ENCODE measurements at places on chromosomes 7 and 10. TPM values are rescaled to one million over a fixed set of nuclear protein-coding genes. Genes with fewer than 3 reads are reported as not detected.

GRCh38 chr7:18828260-18828993 lies 289.0 kb downstream of the TWIST1 start:
- peaks cover 25% of the 10 kb centered on the region for H3K4me1 ChIP-seq
- H3K27me3 ChIP-seq: no peaks in the 10 kb centered on the region
- DNase-seq: no peak
- H3K36me3 ChIP-seq: no peaks in the 10 kb centered on the region

GRCh38 chr7:27581119-27581518 lies 81.6 kb downstream of the HIBADH start:
- no peak overlapping the region for H3K27ac ChIP-seq
- no peaks in the 10 kb centered on the region for H3K27me3 ChIP-seq
- no peaks in the 10 kb centered on the region for H3K36me3 ChIP-seq
- no peak overlapping the region for H3K4me3 ChIP-seq

- H3K4me3 ChIP-seq: no peak overlapping the region
- peaks cover 7% of the 10 kb centered on the region for H3K4me1 ChIP-seq
- no peaks in the 10 kb centered on the region for H3K36me3 ChIP-seq
- H3K27me3 ChIP-seq: peaks cover 37% of the 10 kb centered on the region
- DNase-seq: no peak
Observed at GRCh38 chr10:75260990-75261389, 25.2 kb upstream of the COMTD1 start.

Gene AGR3
- not detected for total RNA-seq

GRCh38 chr10:14052931-14053330 lies 277.8 kb downstream of the FRMD4A start:
- peaks cover 7% of the 10 kb centered on the region for H3K27me3 ChIP-seq
- no peak overlapping the region for H3K27ac ChIP-seq
- H3K36me3 ChIP-seq: peaks cover 11% of the 10 kb centered on the region
- DNase-seq: no peak

Gene SAMD9
- total RNA-seq: 17.6 TPM

- no peak overlapping the region for H3K4me3 ChIP-seq
- no peaks in the 10 kb centered on the region for H3K36me3 ChIP-seq
- H3K27ac ChIP-seq: no peak overlapping the region
- no peak for DNase-seq
Observed at GRCh38 chr7:101547022-101547915, 81.8 kb downstream of the MYL10 start.

DNA sequence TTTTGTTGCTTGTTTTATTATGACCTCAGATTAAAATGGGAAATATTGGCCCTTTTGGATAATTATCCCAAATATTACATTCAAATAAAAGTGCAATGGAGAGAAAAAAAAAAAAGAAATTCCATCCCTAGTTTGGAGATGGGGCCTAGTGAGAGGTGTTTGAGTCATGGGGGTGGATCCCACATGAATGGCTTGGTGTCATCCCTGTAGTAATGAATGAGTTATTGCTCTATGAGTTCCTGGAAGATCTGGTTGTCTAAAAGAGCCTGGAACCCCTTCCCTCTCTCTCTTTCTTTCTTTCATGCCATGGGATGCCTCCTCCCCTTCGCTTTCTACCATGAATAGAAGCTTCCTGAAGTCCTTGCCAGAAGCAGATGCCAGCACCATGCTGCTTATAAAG lies 44.3 kb downstream of the MSRB2 start:
- H3K36me3 ChIP-seq: no peaks in the 10 kb centered on the region
- H3K4me1 ChIP-seq: no peaks in the 10 kb centered on the region
- DNase-seq: no peak
- H3K27ac ChIP-seq: no peak overlapping the region
- H3K27me3 ChIP-seq: peaks cover 9% of the 10 kb centered on the region
- no peak overlapping the region for H3K4me3 ChIP-seq

Gene TRPV6
- total RNA-seq: not detected

DNA sequence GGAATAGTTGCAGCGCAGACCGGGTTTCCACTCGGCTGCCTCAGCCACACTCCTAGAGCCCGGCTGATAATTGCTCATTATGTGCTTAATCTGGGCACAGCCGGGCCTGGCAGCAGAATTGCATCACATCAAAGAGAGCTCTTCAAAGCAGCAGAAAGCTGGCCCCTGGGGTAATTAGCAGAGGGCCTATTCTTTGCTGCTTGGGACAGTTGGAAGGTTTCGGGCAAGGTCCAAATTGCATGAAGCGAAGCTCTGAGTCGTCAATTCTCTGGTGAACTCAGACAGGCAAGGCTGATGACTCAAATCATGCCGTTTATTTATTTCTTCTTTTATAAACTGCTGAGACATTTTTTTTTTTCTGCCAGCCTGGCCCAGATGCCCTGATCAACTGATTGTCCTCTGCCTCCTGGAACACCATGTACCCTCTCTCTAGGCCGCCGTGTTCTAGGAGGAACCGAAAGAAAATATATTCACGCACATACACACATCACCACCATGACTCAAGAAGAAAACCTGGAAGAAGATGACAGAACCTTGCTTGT lies 242.2 kb downstream of the RAB11FIP2 start:
- H3K4me3 ChIP-seq: no peak overlapping the region
- no peaks in the 10 kb centered on the region for H3K27me3 ChIP-seq
- H3K4me1 ChIP-seq: no peaks in the 10 kb centered on the region
- H3K36me3 ChIP-seq: no peaks in the 10 kb centered on the region
- DNase-seq: no peak
- H3K27ac ChIP-seq: no peak overlapping the region

DNA sequence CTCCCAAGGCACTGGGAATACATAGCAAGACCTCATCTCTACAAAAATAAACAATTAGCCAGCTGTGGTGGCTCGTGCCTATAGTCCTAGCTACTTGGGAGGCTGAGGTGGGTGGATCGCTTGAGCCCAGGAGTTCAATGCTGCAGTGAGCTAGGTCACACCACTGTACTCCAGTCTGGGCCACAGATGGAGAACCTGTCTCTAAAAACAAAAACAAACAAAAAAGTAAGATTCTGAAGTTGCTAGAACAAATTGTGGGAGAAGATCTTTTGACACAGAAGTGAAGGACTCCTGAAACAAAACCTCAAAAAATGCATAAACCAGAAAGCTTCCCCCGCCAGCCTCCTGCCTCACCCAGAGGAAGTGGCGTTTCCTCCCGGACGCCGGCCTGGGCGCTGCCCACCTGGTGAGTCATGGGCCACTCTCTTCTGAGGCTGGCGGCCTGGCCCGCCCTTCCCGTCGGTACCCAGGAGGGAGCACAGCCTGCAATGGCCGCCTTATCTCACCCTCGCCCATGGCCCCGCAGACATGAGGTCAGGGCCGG lies 25.4 kb upstream of the ELN start:
- peak overlapping the region; percentile 65 for H3K4me3 ChIP-seq
- H3K27me3 ChIP-seq: peaks cover 9% of the 10 kb centered on the region
- H3K36me3 ChIP-seq: no peaks in the 10 kb centered on the region
- H3K27ac ChIP-seq: peak overlapping the region; percentile 84

DNA sequence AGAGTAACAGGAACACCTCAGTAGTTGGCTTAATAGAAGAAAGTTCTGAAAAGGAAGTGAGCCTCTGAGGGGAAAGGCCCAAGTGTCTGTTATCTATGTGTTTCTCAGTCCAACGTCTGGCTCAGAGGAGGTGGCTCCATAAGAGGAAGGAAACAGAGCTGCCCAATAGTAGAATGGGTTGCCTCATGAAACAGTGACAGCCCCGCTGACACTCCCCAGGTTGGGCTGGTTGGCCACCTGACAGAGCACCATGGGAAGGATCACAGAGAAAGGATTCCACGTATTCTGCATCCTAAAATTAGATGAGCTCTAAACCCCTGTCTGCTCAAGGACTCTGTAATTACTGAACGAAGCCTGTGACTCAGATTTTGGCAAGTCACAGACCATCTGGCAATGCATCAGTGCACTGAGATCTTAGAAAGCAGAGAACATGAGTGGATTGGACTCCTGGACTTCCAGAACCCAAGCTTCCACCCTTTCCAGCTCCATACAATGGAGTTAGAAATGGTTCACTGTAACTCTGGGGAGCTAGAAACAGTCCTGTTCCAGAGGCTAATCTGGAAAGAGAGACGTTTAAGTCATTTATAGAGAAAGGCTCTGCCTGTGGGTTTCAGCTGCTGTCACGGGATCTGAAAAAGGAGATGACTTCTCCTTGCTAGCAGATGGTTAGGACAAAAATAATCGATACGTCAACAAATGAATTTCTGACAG lies 2.9 kb downstream of the PKD2L1 start:
- H3K4me3 ChIP-seq: no peak overlapping the region
- H3K27ac ChIP-seq: no peak overlapping the region
- H3K27me3 ChIP-seq: peaks cover 47% of the 10 kb centered on the region
- no peaks in the 10 kb centered on the region for H3K36me3 ChIP-seq

- no peak for DNase-seq
- H3K36me3 ChIP-seq: no peaks in the 10 kb centered on the region
- no peak overlapping the region for H3K4me3 ChIP-seq
- H3K4me1 ChIP-seq: no peaks in the 10 kb centered on the region
- no peak overlapping the region for H3K27ac ChIP-seq
Observed at GRCh38 chr10:131722525-131723264, 178.1 kb upstream of the PPP2R2D start.

- peaks cover 20% of the 10 kb centered on the region for H3K36me3 ChIP-seq
- DNase-seq: no peak
- no peak overlapping the region for H3K4me3 ChIP-seq
- H3K27ac ChIP-seq: no peak overlapping the region
- H3K27me3 ChIP-seq: no peaks in the 10 kb centered on the region
Observed at GRCh38 chr7:40899636-40900507, 765.1 kb downstream of the SUGCT start.

DNA sequence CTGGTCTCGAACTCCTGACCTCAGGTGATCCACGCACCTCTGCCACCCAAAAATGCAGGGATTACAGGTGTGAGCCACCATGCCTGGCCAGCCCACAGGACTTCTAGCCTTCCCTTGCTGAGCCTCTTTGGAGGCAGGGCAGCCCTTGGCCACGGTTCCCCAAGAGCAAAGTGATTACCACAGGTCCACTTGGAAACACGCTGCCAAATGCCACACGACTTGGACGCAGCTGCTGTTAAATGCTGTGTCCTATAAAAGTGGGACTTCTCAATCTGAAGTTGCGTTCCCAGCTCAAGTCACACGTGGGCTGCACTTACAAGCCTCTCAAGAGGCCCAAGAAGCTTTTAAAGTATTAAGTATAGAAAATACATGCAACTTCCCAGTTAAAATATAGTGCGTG lies 30.1 kb downstream of the CTBP2 start:
- peaks cover 51% of the 10 kb centered on the region for H3K4me1 ChIP-seq
- H3K27ac ChIP-seq: no peak overlapping the region
- peaks cover 7% of the 10 kb centered on the region for H3K27me3 ChIP-seq

DNA sequence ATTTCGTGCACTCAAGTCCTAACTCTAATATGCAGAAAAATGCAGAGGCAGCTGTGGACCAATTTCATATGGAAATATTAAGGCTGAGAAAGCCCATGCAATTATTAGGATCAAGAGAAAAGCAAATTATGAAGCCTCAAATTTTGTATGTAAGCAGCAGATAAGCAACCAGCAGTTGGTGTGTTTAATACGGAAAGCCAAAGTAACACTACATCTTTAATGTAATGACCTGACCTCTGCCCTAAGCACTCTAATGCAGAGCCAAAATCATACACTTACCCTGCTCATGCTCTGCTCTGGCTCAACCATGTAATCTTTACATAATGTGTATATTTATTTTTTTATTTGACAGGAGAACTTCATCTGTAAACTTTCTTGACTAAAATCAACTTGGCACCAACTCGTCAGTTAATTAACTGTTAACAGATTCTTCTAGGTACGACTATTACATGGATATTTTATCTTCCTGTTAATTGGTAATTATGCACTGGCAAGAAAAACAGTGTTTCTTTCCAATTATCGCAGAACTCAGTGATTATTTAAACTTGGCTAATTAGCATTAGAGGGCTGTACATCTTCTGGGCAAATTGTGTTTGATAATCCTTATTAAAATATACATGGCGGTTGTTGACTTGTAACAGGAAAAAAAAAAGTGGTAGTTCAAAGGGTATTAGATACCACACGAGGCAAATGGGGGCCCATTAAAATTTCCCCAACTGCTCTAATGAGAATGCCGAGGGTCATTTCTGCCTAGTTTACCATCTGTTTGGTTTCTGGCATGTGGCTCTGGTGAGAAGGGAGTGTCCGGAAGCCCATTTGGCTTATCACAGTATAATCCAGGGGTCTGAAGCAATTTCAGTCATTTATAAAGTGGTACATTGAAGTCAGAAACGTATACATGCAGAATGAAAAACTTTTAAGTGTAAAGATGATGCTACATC lies 94.5 kb downstream of the RELN start:
- DNase-seq: no peak
- H3K36me3 ChIP-seq: no peaks in the 10 kb centered on the region

Gene SEMA3E
- total RNA-seq: not detected

DNA sequence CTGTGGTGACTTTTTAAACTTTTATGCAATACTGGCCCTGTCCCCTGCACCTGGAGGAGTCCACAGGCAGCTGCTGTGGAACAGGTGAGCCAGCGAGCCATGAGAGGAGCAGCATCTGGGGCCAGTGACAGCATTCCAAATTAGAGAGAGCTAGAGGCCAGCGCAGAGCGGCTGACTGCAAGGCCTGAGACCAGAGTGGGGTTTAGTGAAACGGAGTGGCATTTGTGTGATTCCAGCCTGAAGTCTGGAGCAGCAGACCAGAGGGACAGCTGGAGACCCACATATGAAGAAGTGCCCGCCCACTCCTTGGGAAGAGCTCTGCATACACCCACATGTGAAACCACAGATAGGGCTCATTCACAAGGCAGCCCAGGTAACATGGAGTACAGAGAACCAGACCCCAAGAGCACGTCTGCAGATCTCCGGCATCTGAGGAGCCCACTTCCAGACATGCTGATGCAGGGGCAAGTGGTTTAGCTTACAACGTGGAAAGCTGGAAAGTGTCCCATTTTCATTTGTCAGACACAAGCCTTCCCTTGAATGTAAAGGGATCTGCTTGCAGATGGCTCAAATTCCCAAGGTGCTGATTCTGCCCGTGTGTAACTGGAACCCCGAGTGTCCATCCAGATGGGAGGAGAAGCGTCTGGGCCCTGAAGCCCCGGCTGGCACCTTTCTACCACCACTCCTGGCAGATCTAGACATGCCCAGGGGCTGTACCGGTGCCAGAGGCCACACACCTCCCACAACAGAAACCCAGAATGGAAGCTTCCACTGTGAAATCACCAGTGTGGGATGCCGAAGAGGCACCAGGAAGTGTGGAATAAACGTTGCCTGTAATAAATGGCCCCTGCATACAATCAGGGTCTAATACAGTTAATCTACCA lies 256.0 kb upstream of the TCERG1L start:
- no peak overlapping the region for H3K27ac ChIP-seq
- H3K4me1 ChIP-seq: no peaks in the 10 kb centered on the region
- H3K4me3 ChIP-seq: no peak overlapping the region
- DNase-seq: no peak
- peaks cover 1% of the 10 kb centered on the region for H3K27me3 ChIP-seq

GRCh38 chr7:15399441-15399840 lies 162.4 kb downstream of the AGMO start:
- H3K36me3 ChIP-seq: peaks cover 5% of the 10 kb centered on the region
- no peak for DNase-seq
- H3K4me1 ChIP-seq: peaks cover 18% of the 10 kb centered on the region
- H3K27me3 ChIP-seq: peaks cover 8% of the 10 kb centered on the region
- H3K4me3 ChIP-seq: peak overlapping the region; percentile 51

- H3K27ac ChIP-seq: peak overlapping the region; percentile 48
- peaks cover 6% of the 10 kb centered on the region for H3K36me3 ChIP-seq
- no peaks in the 10 kb centered on the region for H3K27me3 ChIP-seq
- H3K4me1 ChIP-seq: peaks cover 71% of the 10 kb centered on the region
- H3K4me3 ChIP-seq: no peak overlapping the region
Observed at GRCh38 chr7:136958016-136958415, 89.6 kb downstream of the CHRM2 start.

GRCh38 chr7:25553580-25554291 lies 325.4 kb upstream of the NPVF start:
- no peak overlapping the region for H3K27ac ChIP-seq
- DNase-seq: no peak
- H3K27me3 ChIP-seq: no peaks in the 10 kb centered on the region
- no peaks in the 10 kb centered on the region for H3K36me3 ChIP-seq
